ENCODE measurements at places on chromosomes 11 and 22. TPM values are rescaled to one million over a fixed set of nuclear protein-coding genes. Genes with fewer than 3 reads are reported as not detected.

TMEM45B gene
- not detected for total RNA-seq

CCDC73 gene
- 0.17 TPM for total RNA-seq

FLRT1 gene
- total RNA-seq = 2.7 TPM

CARNS1 gene
- not detected for total RNA-seq

ASRGL1 gene
- 0.65 TPM for total RNA-seq

CCDC89 gene
- not detected for total RNA-seq

SYT9 gene
- total RNA-seq = not detected

DERL3 gene
- total RNA-seq = not detected

DNA sequence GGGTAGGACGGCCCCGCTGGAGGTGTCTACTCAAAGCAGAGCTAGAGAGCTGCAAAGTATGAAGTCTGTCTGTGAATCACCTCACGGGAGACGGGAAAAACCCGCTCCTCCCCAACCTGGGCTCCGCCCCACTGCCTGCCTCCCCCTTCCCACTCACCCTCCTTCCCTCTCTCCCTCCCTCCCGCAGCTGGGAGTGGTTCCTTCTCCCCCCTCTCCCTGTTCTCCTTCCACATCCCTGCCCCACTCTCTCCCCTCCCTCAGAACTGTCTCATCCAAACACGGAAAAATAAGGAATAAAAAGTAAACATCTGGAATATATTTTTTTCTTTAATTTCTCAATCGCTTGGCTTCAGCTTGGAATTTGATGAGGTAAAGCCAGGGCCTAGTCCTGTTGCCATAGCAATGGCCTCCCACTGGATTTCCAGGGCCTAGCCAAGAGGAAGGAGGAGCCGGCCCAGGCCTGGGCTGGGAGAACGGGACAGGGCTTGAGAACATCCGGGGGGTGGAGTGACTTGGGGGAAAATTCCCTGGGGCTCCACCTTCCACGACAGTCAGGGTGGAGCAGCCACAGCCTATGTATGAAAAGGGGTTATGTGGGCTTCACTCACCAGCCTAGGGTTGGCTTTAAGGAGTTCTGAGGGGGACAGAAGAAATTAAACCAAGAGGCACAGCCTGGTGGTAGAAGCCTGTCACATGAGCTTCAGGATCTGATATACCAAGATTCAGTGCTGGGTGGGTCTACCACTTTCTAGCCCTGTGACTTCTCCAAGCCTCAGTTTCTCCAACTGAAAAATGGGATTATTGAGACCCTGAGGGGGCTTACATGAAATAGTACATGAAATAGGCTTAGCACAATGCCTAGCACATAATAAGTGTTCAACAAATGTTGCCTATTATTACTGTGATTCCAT, 2.2 kb downstream of the TNKS1BP1 start:
- peak overlapping the region; percentile 97 for H3K27ac ChIP-seq
- no peaks in the 10 kb centered on the region for H3K27me3 ChIP-seq
- peaks cover 22% of the 10 kb centered on the region for H3K36me3 ChIP-seq
- peak; percentile 98 for DNase-seq

- H3K4me1 ChIP-seq = peaks cover 9% of the 10 kb centered on the region
- H3K27ac ChIP-seq = no peak overlapping the region
- H3K36me3 ChIP-seq = no peaks in the 10 kb centered on the region
- H3K27me3 ChIP-seq = no peaks in the 10 kb centered on the region
These were observed 17.6 kb downstream of the CALCA start for GRCh38 chr11:14954581-14954980.

DNA sequence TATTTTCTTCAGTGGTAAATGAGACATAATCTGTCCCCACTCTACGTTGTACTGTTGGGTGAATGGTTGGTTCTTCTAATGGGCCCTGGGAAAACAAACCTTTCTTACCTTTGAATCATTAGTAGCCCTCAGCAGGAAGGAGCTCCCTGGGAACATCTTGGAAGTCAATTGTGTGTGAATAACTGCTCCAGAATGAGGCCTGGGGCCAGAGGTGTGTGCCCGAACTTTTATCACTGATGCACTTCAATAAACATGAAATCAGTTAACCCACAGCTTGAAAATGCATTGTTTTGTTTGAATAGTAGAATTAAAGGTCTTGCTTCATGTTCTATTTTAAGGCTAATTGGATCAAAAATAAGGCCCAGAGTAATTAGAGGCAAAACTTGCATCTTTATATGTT, 67.1 kb downstream of the NAV2 start:
- H3K36me3 ChIP-seq = no peaks in the 10 kb centered on the region
- H3K27me3 ChIP-seq = no peaks in the 10 kb centered on the region
- H3K4me1 ChIP-seq = peaks cover 17% of the 10 kb centered on the region
- no peak for DNase-seq
- H3K27ac ChIP-seq = no peak overlapping the region

DNA sequence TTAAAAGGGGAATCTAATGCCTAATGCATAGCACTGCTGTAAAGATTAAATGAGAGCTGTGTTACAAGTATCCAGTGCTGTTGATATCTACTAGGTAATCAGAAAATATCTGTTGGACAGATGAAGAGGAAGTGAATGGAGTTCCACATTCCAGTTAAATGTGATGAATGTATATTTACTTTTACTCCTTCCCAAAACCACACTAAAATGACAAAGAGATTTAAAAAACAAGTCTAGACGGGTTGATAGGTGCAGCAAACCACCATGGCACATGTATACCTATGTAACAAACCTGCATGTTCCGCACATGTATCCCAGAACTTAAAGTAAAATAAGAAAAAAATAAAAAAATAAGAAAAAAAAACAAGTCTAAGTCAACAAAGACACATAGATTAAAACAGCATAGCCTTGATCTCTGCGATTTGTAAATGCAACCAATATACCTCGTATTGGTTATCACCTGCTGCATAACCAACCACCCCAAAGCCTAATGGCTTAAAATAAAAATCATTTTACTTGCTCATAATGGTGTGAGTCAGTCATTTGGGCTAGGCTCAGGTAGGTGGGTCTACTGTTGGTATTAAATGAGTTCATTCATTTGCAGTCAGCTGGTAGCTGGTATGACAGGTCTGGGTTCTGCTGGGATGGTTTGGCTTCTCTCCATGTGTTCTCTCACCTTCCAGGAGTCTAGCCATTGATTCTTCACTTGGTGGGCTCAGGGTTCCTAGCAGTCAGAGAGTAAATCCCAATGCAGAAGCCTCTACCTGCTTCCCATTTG, 39.7 kb upstream of the SLC6A5 start:
- H3K4me1 ChIP-seq = no peaks in the 10 kb centered on the region
- no peak overlapping the region for H3K27ac ChIP-seq
- DNase-seq = no peak
- no peak overlapping the region for H3K4me3 ChIP-seq

- H3K27ac ChIP-seq = no peak overlapping the region
- H3K4me1 ChIP-seq = peaks cover 5% of the 10 kb centered on the region
- H3K27me3 ChIP-seq = peaks cover 21% of the 10 kb centered on the region
- no peaks in the 10 kb centered on the region for H3K36me3 ChIP-seq
These were observed 119.4 kb downstream of the HIPK3 start for GRCh38 chr11:33376331-33377310.

- H3K27ac ChIP-seq = peak overlapping the region; percentile 93
- H3K36me3 ChIP-seq = no peaks in the 10 kb centered on the region
- H3K27me3 ChIP-seq = no peaks in the 10 kb centered on the region
- H3K4me3 ChIP-seq = no peak overlapping the region
These were observed 87.2 kb downstream of the FAT3 start for GRCh38 chr11:92311616-92312449.

GRCh38 chr11:26958005-26958701, 35.8 kb upstream of the FIBIN start:
- DNase-seq = no peak
- no peak overlapping the region for H3K27ac ChIP-seq
- no peaks in the 10 kb centered on the region for H3K27me3 ChIP-seq
- H3K4me3 ChIP-seq = no peak overlapping the region
- no peaks in the 10 kb centered on the region for H3K36me3 ChIP-seq

- H3K36me3 ChIP-seq = no peaks in the 10 kb centered on the region
- H3K27ac ChIP-seq = no peak overlapping the region
- H3K4me3 ChIP-seq = no peak overlapping the region
These were observed 208.0 kb downstream of the CASP12 start for GRCh38 chr11:104690241-104690640.

DNA sequence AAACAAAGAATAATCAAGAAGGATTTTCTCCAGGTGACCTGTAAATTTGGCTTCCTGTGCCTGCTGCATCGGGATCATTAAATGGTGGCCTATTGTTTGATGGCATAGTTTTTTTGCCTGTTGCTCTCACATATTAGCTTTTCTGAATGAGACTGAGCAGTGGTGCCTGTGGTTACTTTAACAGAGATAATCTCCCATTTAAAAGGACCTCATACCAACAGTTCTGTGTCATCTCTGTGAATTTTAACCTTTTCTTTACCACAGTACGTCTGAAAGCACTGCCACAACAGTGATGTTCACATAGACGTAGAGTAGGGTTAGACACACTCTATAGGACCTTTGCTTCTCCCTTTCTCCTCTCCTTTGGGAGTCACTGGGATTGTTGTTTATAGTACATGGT, 22.9 kb upstream of the RCE1 start:
- no peaks in the 10 kb centered on the region for H3K27me3 ChIP-seq
- H3K4me3 ChIP-seq = no peak overlapping the region
- DNase-seq = no peak

GRCh38 chr11:129596351-129596750, 219.3 kb upstream of the TMEM45B start:
- H3K4me3 ChIP-seq = no peak overlapping the region
- no peak overlapping the region for H3K27ac ChIP-seq
- H3K4me1 ChIP-seq = no peaks in the 10 kb centered on the region
- H3K27me3 ChIP-seq = no peaks in the 10 kb centered on the region
- no peak for DNase-seq

DNA sequence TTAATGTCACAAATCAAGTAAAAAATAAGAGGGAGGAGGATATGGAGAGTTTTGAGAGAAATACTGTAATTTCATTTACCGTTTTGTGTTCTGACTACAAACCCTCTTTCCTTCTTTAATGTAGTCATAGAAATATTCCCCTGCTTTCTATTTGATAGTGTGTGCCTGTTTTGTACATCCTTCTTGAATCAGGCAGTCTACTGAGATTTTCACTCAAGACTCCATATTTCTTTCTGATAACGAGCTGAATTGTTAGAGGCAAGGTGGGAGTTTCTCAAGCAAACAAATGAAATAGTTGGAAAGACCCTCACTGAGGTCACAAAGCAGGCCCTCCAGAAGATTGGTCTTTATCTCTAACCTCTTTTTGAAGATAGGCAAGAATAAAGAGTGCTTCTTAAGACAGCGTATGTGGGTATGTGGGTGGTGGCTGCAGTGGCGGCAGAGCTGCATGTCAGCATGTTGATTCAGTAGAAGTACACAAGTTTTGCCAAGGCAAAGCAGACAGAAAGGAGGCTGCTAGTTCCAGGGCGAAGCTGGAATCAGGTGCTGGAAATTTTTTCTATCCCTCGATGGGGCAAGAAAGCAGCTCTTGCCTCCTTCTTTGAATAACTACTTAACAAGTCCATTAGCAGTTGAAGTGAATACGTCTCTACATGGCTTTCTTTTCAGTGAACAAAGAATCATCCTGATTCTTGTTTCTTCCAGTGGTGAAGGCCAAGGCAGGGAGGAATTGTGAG, 164.2 kb downstream of the FAM76B start:
- no peaks in the 10 kb centered on the region for H3K27me3 ChIP-seq
- no peak overlapping the region for H3K27ac ChIP-seq
- H3K4me1 ChIP-seq = no peaks in the 10 kb centered on the region
- no peak for DNase-seq
- no peak overlapping the region for H3K4me3 ChIP-seq
- H3K36me3 ChIP-seq = no peaks in the 10 kb centered on the region

- H3K36me3 ChIP-seq = peaks cover 4% of the 10 kb centered on the region
- no peak overlapping the region for H3K4me3 ChIP-seq
- H3K4me1 ChIP-seq = no peaks in the 10 kb centered on the region
- H3K27me3 ChIP-seq = no peaks in the 10 kb centered on the region
- no peak for DNase-seq
- no peak overlapping the region for H3K27ac ChIP-seq
These were observed 40.9 kb downstream of the RNF141 start for GRCh38 chr11:10499874-10500601.

- no peak for DNase-seq
- H3K27ac ChIP-seq = no peak overlapping the region
- no peaks in the 10 kb centered on the region for H3K4me1 ChIP-seq
These were observed 27.9 kb upstream of the PDE2A start for GRCh38 chr11:72702096-72702495.

- DNase-seq = no peak
- no peak overlapping the region for H3K27ac ChIP-seq
- peaks cover 29% of the 10 kb centered on the region for H3K27me3 ChIP-seq
- H3K36me3 ChIP-seq = peaks cover 5% of the 10 kb centered on the region
- H3K4me1 ChIP-seq = no peaks in the 10 kb centered on the region
These were observed 17.1 kb downstream of the OTOG start for GRCh38 chr11:17563961-17564686.

DNA sequence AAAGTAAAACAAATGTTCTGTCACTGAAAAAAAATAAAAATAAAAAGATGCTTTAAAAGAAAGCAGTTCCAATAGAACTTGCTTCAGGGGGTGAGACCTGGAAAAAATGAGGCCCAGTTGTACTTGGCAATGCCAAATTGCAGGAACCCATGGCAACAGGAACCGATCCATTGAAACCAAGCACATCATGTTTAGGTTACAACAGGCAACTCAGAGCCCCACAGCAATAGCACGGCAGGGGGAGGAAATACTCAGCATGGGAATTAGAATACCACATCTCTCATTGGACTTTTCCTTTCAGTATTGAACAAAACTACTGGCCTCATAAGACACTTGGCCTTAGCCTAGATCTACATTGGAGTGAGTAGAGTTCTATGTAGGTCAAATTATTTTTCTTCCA, 84.3 kb downstream of the MSANTD4 start:
- no peak overlapping the region for H3K4me3 ChIP-seq
- H3K4me1 ChIP-seq = peaks cover 34% of the 10 kb centered on the region
- no peaks in the 10 kb centered on the region for H3K27me3 ChIP-seq
- no peaks in the 10 kb centered on the region for H3K36me3 ChIP-seq

GRCh38 chr11:15863411-15863810, 492.9 kb downstream of the SOX6 start:
- DNase-seq = no peak
- peak overlapping the region; percentile 93 for H3K27ac ChIP-seq
- H3K36me3 ChIP-seq = peaks cover 6% of the 10 kb centered on the region
- H3K4me3 ChIP-seq = no peak overlapping the region

DNA sequence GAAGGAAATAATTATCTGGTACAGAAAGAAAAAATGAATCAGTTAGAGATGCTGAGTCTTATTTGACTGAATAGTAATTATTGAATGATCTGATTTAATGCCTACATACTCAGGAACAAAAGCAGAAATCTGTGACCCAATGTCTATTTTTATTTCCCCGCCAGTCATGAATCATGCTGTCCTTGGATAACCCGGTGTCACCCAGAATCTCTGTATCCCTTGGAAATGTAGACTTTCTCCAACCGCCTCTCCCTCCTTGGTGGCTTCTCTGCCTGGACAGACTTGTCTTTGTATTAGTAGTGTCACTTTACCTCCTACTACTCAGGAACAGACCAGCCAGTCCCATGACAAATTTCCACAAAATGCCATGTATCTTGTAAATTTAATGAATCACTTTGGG, 173.3 kb upstream of the PDGFD start:
- no peaks in the 10 kb centered on the region for H3K36me3 ChIP-seq
- H3K4me3 ChIP-seq = no peak overlapping the region
- peaks cover 8% of the 10 kb centered on the region for H3K4me1 ChIP-seq
- DNase-seq = no peak
- H3K27ac ChIP-seq = peak overlapping the region; percentile 96
- H3K27me3 ChIP-seq = no peaks in the 10 kb centered on the region

GRCh38 chr22:43090130-43090789, 1.1 kb upstream of the TTLL1 start:
- H3K36me3 ChIP-seq = no peaks in the 10 kb centered on the region
- H3K4me1 ChIP-seq = peaks cover 9% of the 10 kb centered on the region
- H3K27me3 ChIP-seq = no peaks in the 10 kb centered on the region
- H3K27ac ChIP-seq = no peak overlapping the region

All from MCF 10A (cell line).